ENCODE measurements at places on chromosomes 6 and 20. TPM values are rescaled to one million over a fixed set of nuclear protein-coding genes. Genes with fewer than 3 reads are reported as not detected.
A peak's percentile ranks its signal among the peaks of the same experiment; 100 is the strongest.

The SENP6 gene
- total RNA-seq: 55.4 TPM

DNA sequence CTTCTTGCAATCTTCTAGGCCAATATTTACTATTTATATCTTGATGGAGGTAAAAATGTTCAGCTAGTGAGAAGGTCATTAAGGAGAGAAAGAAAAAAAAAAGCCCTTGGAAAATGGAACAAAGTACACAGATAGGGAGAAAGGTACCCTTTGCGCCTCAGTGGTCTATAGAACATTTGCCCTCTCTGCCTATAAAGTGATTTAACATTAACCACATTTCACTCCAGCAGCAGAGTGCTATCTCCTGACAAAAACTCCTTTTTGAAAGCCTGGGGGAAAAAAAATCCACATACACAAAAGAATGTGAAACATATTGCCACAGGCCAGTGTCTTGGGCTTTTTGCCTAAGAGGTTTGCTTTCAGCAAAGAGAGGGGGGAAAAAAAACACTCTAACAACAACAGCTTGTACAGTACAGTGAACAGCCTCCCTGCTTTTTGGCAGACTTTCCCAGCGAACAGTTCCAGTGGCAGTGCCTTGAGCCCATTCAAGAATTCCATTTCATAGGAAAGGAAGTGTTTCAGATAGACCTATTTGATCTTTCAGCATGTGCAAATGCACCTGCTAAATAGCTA, 695 bp downstream of the ARHGAP18 start:
- no peak for DNase-seq

DNA sequence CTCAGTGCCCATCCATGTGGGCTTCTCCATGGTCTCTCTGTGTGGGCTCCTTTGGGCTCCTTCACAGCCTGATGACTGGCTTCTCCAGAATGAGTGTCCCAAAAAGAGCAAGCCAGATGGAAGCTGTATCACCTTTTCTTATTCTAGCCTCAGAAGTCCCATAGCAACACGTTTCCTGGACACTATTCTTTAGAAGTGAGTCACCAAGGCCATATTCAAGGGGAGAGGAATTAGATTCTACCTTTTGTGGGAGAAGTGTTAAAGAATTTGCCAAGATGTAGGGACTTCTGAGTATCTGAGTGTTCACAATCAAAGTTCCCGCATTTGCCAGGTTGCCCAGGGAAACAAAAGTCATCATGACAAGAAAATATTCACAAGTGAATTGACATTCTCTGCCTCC, 20.7 kb upstream of the TBC1D22B start:
- no peak for DNase-seq

DNA sequence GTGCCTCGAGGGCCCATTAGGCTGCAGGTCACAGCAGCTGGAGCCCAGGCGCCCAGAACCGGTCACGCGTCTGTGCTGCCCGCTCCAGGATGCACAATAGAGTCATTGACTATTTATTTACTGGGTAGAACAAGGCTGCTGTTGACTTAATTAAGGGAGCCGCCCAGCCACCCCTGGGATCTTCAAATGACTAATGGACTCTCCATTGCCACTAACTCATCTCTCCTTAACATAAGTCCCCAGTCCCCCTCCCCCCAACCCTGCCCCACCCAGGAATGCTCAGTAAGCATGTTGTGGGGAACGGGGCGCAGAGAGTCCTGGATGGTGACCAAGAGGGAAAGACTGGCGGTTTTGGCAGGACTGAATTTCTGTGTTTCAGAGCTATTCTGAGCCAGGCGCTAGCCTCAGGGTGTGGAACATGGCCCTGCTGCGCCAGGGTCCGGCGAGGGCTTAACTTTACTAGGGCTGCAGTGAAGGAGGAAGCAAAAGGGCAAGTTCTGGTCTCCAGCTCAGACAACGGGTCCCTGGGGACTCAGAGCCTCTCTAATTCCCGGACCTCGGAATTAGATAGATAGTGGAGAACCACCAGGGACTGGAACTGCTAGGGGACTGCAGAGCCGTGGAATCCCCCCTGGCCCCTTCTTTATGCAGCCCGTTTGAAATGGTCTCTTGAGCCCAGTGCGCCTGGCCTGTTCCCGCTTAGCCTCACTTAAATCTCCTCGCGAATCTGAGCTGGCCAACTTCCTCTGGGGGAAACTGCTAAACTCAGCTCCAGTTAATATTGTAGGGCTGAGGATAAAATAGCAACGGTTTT, 1.5 kb upstream of the GRIK2 start:
- DNase-seq: no peak

GRCh38 chr6:73791336-73791735, 95.3 kb downstream of the CD109 start:
- DNase-seq: no peak

GRCh38 chr6:43229803-43230620, 731 bp upstream of the DNPH1 start:
- DNase-seq: no peak

GRCh38 chr6:112027942-112028674, 25.8 kb upstream of the CCN6 start:
- DNase-seq: no peak

GRCh38 chr6:11921017-11921438, 91.1 kb upstream of the HIVEP1 start:
- peak; percentile 91 for DNase-seq

- no peak for DNase-seq
These were observed 272.3 kb downstream of the KHDC1L start for GRCh38 chr6:72952808-72953630.

GRCh38 chr6:35392111-35392702, 49.8 kb downstream of the PPARD start:
- peak; percentile 93 for DNase-seq

DNA sequence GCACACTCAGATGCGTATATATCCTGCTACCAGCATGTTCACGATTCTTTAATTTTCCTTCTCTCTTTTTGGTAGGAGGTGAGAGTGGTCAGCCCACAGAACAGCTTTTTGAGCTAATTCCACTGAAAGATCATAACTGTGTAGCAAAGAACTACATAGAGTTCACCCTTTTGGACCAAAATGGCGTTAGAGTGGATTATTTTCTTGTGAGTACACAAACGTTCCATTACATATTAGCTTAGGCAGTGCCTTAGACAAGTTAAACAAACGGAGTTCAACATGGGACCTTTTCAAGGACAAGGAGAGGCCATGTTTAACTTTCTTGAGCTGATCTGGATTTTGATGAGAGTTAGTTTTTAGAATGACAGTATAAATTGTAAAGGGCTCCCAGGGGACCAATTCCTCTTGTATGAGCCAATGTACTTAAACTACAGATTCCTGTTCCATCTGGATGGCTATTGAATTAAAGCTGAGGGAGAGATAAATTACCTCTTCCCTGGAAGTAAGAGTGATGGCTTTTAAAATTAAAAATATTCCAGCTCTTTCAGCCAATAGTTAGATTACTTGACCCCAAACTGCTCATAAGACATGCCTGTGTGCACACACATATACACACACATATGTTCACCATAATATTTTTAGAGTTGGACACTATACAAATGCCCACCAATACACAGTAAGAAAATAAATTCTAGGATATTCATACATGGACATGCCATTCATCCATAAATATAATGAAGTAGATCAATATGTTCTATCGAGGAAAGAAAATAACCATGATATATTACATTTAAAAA, 25.6 kb upstream of the ARMH2 start:
- no peak for DNase-seq

DNA sequence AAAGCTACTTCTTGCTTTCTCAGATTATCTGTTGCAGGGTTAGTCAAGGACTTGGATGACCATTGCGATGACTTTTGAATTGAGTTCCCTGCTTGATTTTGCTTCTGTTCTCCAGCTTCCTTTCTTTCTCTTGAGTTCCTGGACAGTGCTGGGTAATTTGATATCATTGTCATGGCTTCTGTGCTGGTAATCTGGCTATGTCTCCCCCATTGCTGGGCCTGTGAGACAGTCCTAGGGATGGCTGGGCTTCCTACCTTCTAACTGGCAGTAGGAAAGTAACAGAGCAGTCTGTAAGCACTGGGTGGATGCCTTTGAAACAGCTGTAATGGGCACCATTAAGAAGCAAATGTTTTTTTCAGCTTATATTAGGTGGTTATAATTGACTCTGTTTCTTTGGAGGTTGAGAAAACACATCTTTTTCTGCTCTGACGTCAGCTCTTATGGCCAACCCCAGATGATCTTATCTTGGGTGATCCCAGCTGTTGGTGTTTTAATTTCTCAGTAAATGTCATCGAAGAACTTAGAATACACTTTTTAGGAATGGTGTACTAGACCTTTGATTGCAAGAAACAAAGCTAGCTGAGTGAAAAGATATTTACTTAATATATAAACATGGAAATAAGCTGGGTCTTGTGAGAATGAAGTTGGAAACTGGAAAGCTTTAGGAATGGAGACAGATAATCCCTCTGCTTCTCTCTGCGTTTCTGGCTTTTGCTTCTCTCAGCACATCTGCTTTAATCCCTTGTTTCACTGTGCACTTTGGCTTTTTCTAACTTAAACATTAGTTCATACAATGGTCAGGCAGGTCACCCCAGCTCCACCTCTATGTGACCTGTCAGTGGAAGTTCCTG, 195.0 kb upstream of the MAN1A1 start:
- DNase-seq: no peak

DNA sequence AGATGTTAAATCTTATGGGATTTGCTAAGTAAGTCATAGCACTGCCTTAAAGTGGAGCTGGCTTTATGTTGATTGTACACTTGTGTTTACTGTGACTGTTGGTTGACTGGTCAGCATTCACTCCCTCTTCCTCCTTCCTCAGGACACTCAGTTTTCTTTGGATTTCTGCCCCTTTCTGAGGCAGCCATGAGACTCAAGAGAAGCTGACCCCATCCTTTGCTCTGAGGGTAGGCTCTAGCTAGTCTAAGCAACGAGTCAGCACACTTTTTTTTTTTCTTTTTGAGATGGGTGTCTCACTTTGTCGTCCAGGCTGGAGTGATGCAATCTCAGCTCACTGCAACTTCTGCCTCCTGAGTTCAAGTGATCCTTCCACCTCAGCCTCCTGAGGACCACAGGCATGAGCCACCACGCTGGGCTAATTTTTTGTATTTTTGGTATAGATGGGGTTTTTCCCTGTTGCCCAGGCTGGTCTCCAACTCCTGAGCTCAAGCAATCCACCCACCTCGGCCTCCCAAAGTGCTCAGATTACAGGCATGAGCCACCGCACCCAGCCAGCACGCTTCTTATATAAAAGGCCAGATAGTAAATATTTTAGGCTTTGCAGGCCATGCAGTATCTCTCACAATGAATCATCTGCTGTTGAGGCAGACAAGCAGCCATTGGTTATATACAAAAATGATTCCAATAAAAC, 191.4 kb downstream of the NFATC2 start:
- no peak for DNase-seq
